ENCODE measurements at places on chromosomes 6 and 20.

DNA sequence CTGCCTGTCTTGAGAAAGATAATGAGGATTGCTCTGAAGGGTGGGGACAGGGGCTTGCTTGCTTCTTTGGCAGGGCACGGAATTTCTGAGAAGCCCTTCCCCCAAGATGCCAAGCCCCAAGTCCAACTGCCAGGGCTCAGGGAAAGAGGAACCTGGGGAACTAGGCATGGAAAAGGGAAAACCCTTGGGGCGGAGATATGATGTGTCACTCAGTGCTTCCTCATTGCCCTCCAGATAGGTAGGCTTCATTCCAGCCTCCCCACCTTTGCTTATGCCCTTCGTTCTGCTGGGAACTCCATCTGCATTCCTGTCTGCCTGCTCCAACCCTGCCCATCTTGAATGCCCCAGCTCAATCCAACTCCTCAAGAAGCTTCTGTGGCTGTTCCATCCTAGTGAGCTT is 61.2 kb downstream of the VEGFA start:
- DNase-seq = no peak

- no peak for DNase-seq
Observed at GRCh38 chr6:107564589-107564951, 74.7 kb downstream of the SOBP start.

DNA sequence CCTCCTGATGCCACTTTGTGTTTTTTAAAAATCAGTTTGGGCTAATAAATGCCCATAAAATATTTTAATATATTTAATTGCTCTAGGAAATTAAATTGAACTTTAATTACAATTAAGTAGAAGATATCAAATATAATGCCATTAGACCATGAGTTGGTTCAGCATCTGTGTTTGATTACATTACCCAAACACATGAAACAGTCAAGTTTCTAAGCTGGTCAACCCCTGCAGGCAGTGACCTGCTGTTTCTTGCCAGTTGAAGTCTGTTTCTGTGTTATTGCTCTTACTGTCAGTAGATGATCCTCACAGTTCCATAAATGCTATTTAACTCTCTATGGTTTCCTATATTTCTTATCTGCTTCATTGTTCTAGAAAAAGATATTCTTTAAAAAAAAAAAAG is 9.7 kb upstream of the TENT5A start:
- no peak for DNase-seq

GRCh38 chr6:72948153-72948552 is 277.1 kb downstream of the KHDC1L start:
- no peak for DNase-seq

DNA sequence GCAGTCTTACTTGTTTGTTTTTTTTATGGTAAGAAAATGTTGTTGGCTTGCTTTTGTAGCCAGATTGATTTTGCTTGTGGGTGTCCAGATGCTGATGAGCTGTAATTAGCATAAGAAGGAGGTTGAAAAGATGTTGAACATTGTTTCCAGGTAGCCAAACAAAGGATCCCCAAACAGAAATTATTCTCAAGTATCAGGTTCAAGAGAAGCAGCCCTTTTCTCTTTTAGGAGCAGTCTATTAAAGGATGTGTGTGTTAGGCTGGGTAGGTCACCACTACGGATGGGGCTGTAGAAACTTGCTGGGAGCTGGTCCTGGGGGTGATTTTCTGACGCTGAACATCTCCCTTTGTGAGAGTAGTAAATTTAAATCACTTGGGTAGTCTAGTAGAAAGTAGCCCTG is 86.9 kb upstream of the VSTM2L start:
- DNase-seq = no peak
